GM20000 (cell line): ENCODE measurements at places on chromosomes 12 and 14.

GRCh38 chr12:71638499-71638898 is 25.1 kb downstream of the ZFC3H1 start:
- DNase-seq: no peak

- DNase-seq: no peak
These were observed 4.7 kb downstream of the GNB3 start for GRCh38 chr12:6845395-6845794.

GRCh38 chr12:51339750-51340149 is 6.7 kb downstream of the CELA1 start:
- DNase-seq: no peak

DNA sequence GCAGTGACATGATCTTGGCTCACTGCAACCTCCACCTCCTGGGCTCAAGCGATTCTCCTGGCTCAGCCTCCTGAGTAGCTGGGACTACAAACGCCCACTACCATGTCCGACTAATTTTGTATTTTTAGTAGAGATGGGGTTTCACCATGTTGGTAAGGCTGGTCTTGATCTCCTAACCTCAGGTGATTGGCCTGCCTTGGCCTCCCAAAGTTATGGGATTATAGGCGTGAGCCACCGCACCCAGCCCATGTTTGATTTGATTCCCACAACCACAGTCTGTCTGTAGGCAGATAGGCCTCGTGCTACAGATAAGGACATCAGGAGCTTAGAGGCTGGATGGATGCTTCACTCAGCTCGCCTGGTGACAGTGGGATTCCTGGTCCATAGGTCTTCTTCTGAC is 23.0 kb downstream of the EML1 start:
- no peak for DNase-seq
